Mucosa of descending colon (tissue), 3 donors: ENCODE measurements at places on chromosomes 16 and 17. TPM values are rescaled to one million over a fixed set of nuclear protein-coding genes. Genes with fewer than 3 reads are reported as not detected.
A peak's percentile ranks its signal among the peaks of the same experiment; 100 is the strongest.

Gene ELMO3
- total RNA-seq: 42.1 TPM

Gene CES4A
- 6.3 TPM for total RNA-seq

- DNase-seq: no peak
Measured at GRCh38 chr17:66467766-66468165, 165.4 kb downstream of the PRKCA start.

DNA sequence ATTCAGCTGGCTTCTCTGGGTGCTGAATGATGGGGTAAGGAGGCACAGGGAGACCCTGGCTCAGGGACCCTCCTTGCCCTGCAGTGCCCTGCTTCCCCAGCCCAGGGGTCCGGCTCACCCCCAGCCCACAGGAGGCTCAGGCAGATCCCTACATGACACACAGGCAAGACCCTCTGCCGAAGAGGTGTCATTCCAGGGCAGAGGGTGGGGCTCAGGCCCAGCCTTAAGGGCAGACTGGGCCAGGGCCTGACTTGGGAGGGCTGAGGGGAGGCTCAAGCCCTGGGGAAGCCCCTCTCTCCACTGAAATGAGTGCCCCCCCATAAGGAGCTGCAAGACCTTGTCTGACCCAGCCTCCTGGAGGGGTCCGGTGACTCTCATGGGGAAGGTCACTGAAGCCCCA is 30.3 kb upstream of the KSR1 start:
- DNase-seq: no peak

DNA sequence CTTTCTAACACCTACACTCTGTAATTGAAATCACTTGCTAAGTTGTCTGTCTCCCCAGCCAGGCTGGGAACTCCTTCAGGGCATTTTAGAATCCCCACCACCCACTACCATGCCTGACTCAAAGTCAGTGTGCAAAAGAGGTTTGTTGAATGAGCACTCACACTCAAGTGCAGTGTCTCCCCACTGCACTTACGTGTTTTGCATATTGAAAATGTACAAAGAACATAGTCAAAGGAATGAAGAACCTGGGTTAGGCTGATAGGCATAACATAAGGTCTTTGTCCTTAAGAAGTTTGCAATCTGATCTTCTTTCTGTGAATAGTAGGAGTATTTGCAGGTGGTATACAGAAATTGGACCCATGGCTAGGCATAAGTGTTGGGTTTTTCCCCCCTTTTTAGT is 33.8 kb upstream of the DDX52 start:
- no peak for DNase-seq

DNA sequence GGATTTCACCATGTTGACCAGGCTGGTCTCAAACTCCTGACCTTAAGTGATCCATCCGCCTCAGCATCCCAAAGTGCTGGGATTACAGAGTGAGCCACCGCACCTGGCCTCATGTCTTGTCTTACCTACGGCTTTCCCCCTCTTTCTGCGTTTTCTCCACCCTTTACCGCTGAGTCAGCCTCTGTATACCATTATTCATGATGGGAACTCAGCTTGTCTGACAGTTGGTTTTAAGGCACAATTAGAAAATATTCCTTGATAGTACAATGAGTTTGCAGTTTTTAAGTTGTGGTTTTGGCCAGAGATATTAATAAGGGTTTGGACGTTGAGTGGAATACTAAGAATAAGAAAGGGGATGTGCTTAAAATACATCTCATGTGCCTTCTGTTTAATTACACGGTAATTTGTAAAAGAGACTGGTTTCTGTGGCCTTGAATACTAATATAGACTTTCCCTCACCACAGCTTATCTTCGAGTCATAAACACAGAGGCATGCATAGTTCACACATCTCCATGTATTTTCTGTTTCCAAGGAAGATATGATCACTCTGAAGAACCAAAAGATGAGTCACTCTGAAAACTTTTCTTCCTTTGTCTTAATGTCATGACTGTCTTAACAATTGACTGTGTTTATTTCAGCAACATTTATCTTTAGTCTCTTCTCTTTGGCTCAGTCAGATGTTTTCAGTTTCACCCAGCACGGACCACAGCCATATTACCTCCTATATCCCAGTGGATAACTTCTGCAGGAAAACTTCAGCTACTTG is 54.4 kb downstream of the PITPNC1 start:
- DNase-seq: no peak

- DNase-seq: no peak
Measured at GRCh38 chr17:17780922-17781590, 55.7 kb downstream of the SREBF1 start.

DNA sequence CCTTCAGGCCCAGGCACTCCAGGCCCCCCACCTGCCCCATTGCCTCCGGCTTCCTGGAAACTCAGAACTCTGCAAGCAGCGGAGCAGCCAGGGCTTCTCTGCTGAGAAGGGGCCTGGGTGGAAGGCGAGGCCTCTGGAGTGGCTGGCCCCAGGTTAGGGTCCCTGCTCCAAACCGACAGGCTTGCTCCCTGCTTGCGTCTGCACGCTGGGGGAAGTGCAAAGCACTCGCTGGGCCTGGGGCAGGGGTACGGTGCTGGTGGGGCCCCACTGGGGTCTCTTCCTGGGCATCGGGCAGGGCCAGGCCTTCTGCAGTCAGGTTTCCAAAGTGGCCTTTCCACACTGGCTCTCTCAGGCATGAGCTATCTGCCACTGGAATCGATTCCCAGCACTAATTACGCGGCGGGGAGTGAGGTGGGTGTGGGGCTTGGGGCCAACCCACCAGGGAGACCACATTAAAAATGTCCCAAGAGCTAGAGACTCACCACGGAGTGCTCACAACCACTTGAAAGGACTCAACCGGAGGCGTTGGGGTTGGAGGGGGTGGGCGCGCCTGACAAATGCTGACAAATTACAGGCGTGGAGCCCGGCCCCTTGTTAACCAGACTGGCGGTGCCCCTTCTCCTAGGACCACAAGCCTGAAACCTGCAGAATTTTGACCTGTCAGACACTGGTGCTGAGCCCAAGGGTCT is 17.9 kb downstream of the FAM83G start:
- DNase-seq: peak; percentile 43
